ENCODE measurements at places on chromosomes 6 and 20. TPM values are rescaled to one million over a fixed set of nuclear protein-coding genes. Genes with fewer than 3 reads are reported as not detected.

ANKRD66 gene
- 0.69 TPM for total RNA-seq

CLPSL2 gene
- not detected for total RNA-seq

DNA sequence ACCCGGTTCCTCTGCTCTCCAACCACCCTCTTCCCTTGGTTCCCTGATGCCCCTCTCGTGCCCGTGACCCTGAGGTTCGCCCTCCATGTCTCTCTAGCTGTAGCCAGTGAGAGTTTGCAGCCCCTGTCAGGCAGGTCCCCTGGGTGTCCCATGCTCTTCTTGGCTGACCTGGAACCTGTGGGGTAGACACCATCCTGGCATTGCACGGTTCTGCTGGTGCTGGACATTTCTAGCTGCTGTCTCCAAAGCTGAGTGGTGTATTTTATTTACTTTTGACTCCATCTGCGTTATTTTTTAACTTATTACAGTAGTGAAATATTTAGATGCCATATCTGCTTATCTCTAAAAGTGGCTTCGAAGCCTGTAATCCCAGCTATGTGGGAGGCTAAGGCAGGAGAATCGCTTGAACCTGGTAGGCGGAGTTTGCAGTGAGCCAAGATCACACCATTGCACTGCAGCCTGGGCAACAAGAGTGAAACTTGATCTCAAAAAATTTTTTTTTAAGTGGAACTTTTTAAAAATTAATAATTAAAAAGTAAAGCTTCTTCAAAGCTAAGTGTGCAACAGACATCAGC is 12.5 kb downstream of the ENTPD6 start:
- no peaks in the 10 kb centered on the region for H3K4me1 ChIP-seq
- no peak overlapping the region for H3K27ac ChIP-seq
- H3K4me3 ChIP-seq = no peak overlapping the region
- no peak for DNase-seq
- peaks cover 47% of the 10 kb centered on the region for H3K36me3 ChIP-seq

GRCh38 chr6:83546636-83547035 is 34.3 kb downstream of the PRSS35 start:
- H3K27ac ChIP-seq = no peak overlapping the region
- no peak for DNase-seq
- H3K4me1 ChIP-seq = no peaks in the 10 kb centered on the region
- no peak overlapping the region for H3K4me3 ChIP-seq

DNA sequence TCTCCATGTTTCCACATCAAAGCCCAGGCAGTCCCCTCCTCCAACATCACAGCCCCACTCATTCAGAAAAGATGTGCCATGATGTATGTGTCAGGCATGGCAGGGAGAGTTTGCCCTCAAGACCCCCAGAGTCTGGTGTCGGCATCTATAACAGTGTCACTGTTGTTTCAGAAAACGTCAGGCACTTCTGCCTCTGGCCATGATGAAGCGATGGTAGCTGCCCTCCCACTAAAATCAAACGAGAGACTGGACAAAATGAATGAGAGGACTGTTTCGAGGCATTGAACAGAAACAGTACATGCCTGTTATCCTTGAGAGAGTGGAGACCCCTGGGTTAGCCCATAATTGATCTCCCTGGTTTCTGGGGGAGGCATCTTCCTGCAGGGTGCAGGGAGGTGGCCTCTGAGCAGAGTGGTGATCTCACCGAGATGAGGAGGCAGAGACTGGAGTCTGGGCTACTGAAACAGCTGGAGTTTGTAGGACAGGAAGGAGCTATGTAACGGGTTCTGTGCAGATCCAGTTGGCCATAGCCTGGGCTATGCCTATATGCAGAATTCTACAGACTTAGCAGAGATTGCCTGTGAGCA is 144.5 kb downstream of the SYCP2 start:
- H3K4me3 ChIP-seq = no peak overlapping the region
- H3K4me1 ChIP-seq = peaks cover 24% of the 10 kb centered on the region
- H3K27me3 ChIP-seq = no peaks in the 10 kb centered on the region
- H3K27ac ChIP-seq = peak overlapping the region; percentile 66
- H3K36me3 ChIP-seq = peaks cover 22% of the 10 kb centered on the region
- no peak for DNase-seq
